ENCODE measurements at places on chromosomes 3 and 15. TPM values are rescaled to one million over a fixed set of nuclear protein-coding genes. Genes with fewer than 3 reads are reported as not detected.

SELENOS gene
- 33.9 TPM for total RNA-seq

RLBP1 gene
- not detected for total RNA-seq

LRRC31 gene
- 1.7 TPM for total RNA-seq

SPTBN5 gene
- 3.5 TPM for total RNA-seq

CHRFAM7A gene
- total RNA-seq = 0.38 TPM

GRCh38 chr3:249587-250262, 53.2 kb downstream of the CHL1 start:
- DNase-seq = no peak

GRCh38 chr3:36874424-36874823, 70.4 kb downstream of the TRANK1 start:
- no peak for DNase-seq

DNA sequence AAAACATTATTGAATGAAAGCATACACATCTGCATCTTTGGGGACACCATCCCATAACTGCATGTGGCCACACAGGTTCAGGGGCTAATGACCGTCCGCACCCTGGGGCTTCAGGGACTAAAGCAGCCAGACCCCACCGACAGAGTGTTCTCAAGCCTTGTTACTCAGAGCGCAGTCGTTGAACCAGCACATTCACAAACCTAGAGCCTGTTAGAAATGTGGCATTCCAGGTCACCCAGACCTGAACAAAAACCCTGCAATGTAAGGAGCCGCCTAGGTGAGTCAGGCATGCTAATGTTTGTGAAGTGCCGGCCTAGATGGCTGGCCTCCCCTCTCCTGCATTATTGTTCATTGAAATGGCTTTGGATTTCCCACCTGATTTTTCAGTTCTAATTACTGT, 52.3 kb upstream of the HACD2 start:
- DNase-seq = no peak

Measured in left lobe of liver (tissue), 2 donors.